ENCODE measurements at places on chromosomes 2 and 18.
A peak's percentile ranks its signal among the peaks of the same experiment; 100 is the strongest.

DNA sequence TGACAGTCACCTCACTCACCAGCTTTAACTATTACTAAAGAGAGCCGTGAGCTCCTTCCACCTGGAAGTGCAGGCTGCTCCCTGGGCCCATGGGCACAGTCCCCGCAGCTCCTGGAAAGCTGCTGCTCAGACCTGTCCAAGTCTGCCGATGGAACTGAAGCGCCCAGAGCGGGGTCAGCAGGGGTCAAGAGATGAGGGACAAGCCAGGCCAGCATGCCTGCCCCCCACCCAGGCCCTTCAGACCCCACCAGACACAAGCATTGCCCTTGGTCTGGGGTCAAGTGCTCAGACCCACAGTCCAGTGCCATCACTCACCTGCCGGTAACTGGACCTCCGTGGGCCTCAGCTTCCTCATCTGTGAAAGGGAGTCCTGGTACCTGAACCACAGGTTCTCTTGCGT lies 59.9 kb downstream of the BIN1 start:
- DNase-seq, result no peak

GRCh38 chr2:38751596-38752410 lies 642 bp upstream of the SRSF7 start:
- DNase-seq, result no peak

DNA sequence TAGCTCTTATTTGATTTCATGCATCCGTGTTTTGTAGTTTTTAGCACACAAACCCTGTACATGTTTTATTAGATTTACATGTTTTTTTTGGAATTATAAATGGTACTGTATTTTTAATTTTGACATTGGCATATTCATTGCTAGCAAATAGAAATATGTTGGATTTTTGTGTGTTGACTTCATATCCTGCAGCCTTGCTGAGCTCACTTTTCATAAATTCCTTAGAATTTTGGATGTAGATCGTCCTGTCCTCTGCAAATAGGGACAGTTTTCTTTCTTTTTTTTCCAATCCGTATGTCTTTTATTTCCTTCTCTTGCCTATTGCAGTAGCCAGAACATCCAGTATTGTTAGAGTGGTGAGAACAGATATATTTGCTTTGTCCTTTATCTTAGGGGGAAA lies 46.7 kb upstream of the GPR17 start:
- no peak for DNase-seq

DNA sequence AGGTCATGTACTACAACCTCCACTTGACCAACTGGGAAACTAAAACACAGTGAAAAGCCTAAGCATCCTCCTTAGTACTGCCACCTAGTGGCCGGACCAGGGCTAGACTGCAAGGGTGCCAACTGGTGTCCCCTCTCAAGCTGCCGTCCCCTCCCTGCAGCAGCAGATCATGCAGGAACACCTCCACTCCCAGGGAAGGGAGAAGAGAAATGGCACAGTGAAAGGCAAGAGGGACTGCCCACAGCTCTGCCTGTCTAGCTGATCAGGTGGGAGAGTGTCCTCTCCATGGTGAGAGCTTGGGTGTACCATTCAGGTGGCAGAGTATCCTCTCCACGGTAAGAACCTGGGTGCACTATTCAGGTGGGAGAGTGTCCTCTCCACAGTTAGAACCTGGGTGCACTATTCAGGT lies 78.1 kb downstream of the AAK1 start:
- DNase-seq, result peak; percentile 47

GRCh38 chr2:217160103-217160743 lies 300.4 kb upstream of the TNP1 start:
- no peak for DNase-seq

DNA sequence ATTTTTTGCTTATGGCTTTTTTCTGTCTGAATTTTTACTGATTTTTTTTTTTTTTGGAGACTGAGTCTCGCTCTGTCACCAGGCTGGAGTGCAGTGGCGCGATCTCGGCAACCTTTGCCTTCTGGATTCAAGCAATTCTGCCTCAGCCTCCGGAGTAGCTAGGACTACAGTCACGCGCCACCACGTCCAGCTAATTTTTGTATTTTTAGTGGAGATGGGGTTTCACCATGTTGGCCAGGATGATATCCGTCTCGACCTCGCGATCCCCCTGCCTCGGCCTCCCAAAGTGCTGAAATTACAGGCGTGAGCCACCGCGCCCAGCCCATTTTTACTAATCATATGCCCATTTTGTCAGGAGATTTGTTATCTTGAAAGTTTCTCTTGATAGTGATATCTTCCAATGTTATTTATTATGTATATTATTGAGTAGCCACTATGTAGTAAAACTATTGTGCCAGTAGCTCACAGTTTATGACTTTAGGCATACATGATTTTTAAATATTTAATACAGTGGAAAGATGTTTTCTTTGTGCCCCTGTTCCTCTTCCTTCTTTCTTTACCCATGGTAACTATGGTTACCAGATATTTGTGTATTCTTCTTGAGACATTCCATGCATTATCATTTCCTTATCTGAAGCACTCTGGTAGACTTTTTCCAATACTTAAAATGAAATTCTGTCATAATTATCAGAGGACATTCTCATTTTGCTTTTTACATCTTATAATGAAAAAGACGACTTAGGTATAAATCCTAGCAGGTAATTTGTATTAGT lies 2.1 kb downstream of the HAT1 start:
- no peak for DNase-seq

GRCh38 chr2:167608487-167608886 lies 638.9 kb downstream of the STK39 start:
- no peak for DNase-seq

- no peak for DNase-seq
Measured at GRCh38 chr2:42924418-42924886, 132.1 kb upstream of the HAAO start.

- DNase-seq, result no peak
Measured at GRCh38 chr2:150606380-150607060, 119.1 kb upstream of the RND3 start.

- no peak for DNase-seq
Measured at GRCh38 chr2:147636238-147636882, 208.5 kb upstream of the ACVR2A start.

GRCh38 chr2:56714400-56714799 lies 530.6 kb downstream of the CCDC85A start:
- DNase-seq, result no peak

DNA sequence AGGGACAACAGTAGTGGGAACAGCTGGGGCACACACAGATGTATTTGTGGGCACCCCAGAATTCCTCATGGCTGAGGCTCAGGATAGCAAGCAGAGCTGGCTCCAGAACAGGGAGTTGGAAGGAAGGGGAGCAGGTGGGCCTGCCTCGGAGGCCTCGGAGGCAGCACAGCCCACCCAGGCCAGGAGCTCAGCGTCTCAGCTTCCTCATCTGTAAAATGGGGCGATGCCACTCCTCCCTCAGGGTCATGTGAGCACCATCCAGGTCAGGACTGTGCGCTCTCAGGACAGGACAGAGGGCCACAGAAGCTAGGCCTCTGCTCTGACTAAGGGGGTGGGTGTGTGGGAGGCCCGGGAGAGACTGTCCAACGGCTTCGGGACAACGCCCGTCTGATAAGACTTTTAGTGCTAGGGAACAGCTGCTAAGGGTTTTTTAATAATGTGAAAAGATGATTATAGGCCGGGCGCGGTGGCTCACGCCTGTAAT lies 106.2 kb downstream of the HDAC4 start:
- no peak for DNase-seq

DNA sequence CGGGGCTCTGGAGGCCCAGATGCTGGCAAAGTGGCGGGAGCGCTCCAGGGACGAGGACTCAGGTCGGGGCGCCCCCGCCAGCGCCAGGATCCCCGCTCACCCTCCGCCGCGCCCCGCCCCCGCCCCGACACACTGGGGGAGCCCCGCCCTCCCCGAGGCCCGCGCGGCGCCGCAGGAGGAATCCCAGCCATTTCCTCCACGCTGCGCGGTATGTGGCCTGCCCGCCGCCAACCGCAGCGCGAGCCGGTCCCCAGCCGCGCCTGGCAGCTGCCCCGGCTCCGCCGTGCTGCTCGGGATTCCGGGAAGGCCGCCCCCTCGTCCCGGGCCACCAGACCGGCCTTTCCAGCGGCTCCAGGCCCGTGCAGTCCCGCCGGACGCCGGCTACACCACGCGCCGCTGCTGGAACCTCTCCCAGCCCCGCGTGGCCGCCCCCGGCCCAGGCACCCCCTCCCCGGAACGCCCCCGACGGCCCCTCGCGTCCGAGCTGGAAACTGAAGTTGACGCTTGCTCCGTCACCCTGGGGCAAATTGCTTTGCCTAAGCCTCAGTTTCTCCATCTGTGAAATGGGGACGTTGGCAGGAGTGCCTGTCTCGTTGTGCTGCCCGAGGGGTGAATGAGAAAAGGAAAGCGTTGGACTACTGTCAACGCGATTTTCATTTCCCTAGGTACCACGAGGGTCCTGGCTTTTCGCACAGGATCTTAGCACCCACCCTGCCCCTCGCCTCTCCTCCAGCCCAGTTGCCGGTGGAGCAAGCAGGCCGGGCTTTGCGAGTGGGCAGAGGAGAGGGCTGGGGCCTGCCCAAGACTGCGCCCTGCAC lies 53.6 kb downstream of the PKDCC start:
- DNase-seq, result peak; percentile 82

DNA sequence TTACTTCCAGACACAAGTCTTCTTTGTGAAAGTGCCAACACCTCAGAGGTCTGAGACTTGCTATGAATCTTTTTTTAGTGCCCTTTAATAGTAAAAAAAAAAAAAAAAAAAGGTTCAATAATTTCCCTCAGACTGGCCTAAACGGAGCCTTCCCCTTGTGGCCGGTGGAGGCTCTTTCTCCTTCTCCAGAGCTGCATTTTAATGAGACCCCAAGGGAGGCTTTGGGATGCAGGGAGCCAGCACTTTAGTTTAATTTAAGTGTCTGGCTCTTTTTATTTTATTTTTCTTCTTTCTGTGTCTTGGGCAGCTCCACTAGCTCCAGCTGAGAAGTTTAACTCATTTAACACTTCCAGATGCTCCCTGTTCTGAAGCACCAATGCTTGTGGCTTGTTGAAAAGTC lies 67.8 kb upstream of the MAPK4 start:
- DNase-seq, result no peak

DNA sequence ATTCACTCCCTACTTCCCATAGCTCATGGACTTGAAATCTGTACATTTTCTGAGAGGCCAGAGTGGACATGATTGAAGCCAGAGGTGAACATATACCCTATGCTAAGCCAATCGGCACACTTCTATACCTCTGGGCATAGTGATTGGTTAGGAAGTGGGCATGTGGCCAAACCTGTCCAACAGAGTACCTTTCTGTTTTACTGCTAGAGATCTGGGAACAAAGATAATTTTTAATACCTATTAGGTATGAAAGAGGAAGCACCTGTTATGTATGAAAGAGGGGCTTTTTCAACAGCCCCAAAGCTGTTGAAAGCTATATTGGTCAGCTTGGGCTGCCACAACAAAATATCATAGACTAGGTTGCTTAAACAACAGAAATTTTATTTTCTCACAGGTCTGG lies 27.7 kb downstream of the METTL8 start:
- no peak for DNase-seq

DNA sequence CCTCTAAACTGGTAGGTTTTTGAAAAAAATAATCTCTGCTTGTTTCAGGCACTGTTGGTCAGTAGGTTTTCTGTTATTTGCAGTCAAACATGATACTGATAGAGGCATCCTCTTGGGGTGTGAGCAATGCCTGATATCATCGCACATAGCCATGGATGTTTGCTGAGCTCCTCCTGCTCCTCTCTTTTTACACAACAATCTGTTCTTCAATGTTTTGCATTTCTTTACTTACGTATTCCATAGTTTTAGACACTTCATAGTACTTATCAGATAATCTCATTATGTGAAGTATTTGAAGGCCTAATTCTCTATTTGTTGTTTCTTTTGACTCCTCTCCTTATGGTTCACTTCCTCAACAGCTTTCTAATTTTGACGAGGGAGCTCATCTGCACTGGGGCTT lies 23.0 kb upstream of the HS6ST1 start:
- no peak for DNase-seq

GRCh38 chr18:77132369-77133050 lies at the start of gene MBP:
Gene MBP (minus strand): TSS chr18:77132783. CDS start chr18:77105261, 27,522 bp downstream.
- peak; percentile 64 for DNase-seq

DNA sequence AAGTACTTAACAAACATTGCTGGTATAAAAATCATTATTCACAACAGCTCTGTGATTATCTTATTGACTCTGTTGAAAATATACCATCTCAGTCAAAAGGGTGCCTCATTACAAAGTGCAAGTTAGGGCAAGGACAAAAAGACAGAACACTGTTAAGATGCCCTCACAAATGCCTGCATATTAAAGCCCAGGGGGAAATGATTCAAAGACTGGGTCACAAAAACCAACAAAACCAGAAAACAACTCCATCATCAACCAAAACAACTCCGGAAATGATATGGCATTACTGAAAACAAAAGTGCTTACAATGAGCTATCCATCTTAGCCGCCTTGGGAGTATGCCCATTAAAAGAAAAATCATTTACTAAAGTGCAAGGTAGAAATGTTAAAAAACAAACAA lies 9.9 kb downstream of the PLA2R1 start:
- DNase-seq, result no peak

GRCh38 chr18:71597219-71597618 lies 946.9 kb downstream of the CBLN2 start:
- DNase-seq, result no peak

GRCh38 chr18:35045121-35045520 lies 3.9 kb downstream of the MAPRE2 start:
- no peak for DNase-seq

GRCh38 chr2:17933256-17933655 lies 54.8 kb downstream of the KCNS3 start:
- DNase-seq, result no peak

DNA sequence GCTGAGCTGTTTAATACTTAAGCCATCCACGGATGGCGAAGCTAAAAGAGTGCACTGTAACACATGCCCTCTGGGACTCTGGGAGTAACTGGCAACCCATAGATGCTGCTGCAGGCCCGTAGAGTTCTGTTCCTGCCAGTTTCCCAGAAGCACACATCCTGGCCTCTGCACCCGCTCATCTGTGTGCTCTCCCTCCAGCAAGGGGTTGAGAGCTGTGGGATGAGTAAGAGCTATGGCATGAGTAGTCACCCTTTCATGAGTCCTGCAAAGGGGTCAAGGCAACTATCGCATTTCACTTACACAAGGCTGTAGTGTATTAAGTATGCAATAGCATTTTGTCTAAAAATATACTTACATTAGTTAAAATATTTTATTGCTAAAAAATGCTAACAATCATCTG lies 1341.8 kb upstream of the NXPH2 start:
- no peak for DNase-seq

- DNase-seq, result no peak
Measured at GRCh38 chr2:158034198-158034866, 67.3 kb upstream of the UPP2 start.

- no peak for DNase-seq
Measured at GRCh38 chr2:238797537-238797936, 50.3 kb upstream of the TWIST2 start.

- DNase-seq, result no peak
Measured at GRCh38 chr2:231877533-231878456, 48.4 kb downstream of the NPPC start.

- DNase-seq, result no peak
Measured at GRCh38 chr2:18546567-18546966, 13.9 kb downstream of the RDH14 start.
